ENCODE measurements at places on chromosomes 7 and 10.

GRCh38 chr10:113520690-113521474 is 32.0 kb upstream of the HABP2 start:
- DNase-seq = peak; percentile 85

GRCh38 chr7:7662527-7662926 is 22.0 kb downstream of the UMAD1 start:
- DNase-seq = peak; percentile 43

DNA sequence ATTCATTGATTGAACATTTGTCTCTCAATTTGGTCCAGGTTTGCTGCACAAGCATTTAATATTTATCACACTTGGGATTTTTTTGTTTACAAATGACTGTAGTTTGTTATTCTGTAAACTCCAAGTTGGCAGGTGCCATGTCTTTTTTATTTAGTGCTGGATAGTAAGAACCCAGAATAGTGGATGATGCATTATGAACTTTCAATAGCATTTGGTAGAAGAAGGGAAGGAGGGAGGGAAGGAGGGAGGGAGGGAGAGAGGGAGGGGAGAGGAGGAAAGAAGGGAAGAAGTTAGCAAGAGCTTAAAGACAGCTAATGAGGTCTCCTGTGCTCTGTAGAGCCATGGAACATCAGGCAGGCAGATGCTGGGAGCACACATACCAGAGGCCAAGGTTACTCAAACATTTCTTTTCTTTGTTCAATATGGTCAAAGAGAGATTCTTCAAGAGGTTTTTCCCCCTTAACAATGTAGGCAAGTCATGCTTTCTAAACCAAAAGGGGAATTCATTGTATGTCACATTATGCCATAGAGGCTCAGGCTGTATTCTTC is 25.8 kb upstream of the PDK4 start:
- no peak for DNase-seq

DNA sequence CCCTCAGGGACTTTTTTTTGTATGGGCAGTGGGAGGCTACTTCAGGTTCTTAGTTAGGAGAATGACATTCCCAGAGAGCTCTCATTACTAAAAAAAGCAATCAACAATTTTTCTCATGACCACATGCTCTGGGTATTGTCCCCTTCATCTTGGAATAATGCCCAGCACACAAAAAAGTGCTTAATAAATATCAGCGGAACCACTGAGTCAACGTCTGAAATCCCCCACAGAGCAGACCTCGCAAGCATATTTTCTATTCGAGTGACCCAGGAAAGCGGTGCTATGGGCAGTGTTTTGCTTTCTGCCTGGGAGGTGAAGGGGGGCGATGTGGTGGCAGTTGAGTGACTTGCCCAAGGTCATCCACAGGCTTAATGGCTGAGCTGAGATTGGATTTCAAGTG is 493.4 kb upstream of the ZMIZ1 start:
- DNase-seq = no peak
